ENCODE measurements at places on chromosomes 5 and 9. TPM values are rescaled to one million over a fixed set of nuclear protein-coding genes. Genes with fewer than 3 reads are reported as not detected.

The TNFSF15 gene
- 2.9 TPM for total RNA-seq

The SPINK1 gene
- 0.21 TPM for total RNA-seq

The SLC36A2 gene
- total RNA-seq = not detected

The LCN6 gene
- not detected for total RNA-seq

The CCNG1 gene
- 240 TPM for total RNA-seq

The SVEP1 gene
- total RNA-seq = not detected

The BARHL1 gene
- total RNA-seq = not detected

The SOWAHA gene
- total RNA-seq = not detected

The PCDHAC1 gene
- total RNA-seq = not detected

The LRRC26 gene
- 0.21 TPM for total RNA-seq

The TSSK1B gene
- 0.10 TPM for total RNA-seq

The NRG2 gene
- total RNA-seq = 0.10 TPM

The TMC1 gene
- total RNA-seq = 0.52 TPM

The C5orf58 gene
- not detected for total RNA-seq

The FOXD4L6 gene
- not detected for total RNA-seq

The GMCL2 gene
- not detected for total RNA-seq

The C9 gene
- total RNA-seq = not detected

The GFRA3 gene
- total RNA-seq = not detected

The CDO1 gene
- 0.10 TPM for total RNA-seq

The LHX3 gene
- total RNA-seq = not detected

The CRB2 gene
- total RNA-seq = not detected

The PCAT7 gene
- not detected for total RNA-seq

The DNAH5 gene
- total RNA-seq = not detected

The FGF18 gene
- total RNA-seq = 0.10 TPM

The ORM2 gene
- total RNA-seq = not detected

The AIF1L gene
- total RNA-seq = 0.10 TPM

The ZNF454 gene
- not detected for total RNA-seq

The HMHB1 gene
- not detected for total RNA-seq

The DMRT2 gene
- not detected for total RNA-seq

The RNF183 gene
- not detected for total RNA-seq

The CDHR2 gene
- total RNA-seq = 0.10 TPM

All from mononuclear cell (primary cell).